Kasumi-1 (cell line): ENCODE measurements at places on chromosomes 2 and 18.

- DNase-seq = no peak
Measured at GRCh38 chr18:79614211-79614955, 65.2 kb upstream of the CTDP1 start.

GRCh38 chr2:101367508-101367907 is 19.8 kb downstream of the CREG2 start:
- no peak for DNase-seq

DNA sequence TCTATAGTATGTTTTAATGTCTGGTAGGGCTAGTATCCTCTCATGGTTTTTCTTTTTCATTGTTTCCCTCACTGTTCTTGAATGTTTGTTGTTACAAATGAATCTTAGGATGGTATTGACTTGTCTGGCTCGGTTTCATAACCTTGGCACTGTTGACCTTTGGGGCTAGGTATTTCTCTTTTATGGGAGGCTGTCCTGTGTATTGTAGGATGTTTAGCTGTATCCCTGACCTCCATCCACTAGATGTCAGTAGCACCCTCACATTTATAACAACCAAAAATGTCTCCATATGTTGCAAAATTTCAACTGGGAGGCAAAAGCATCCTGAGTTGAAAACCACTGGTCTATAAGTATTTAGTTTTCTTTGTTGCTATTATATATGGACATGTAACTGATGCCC is 7.0 kb upstream of the AOX1 start:
- peak; percentile 80 for DNase-seq

- no peak for DNase-seq
Measured at GRCh38 chr2:159758686-159759085, 39.3 kb downstream of the CD302 start.

DNA sequence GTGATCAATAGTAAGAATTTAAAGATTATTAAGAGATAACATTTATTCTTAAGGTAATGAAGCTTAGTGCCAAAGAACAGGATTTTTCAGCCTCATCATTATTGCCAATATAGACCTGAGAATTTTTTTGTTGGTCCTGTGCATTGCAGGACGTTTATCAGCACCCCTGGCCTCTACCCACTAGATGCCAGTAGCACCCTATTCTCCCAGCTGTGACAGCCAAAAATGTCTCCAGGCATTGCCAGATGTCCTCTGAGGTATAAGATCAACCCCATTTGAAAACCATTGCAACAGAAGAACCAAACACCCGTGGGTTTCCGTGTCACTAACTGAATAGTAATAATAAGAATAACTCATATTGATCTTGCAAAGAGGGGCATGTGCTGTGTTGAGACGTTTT is 700.0 kb upstream of the SOX11 start:
- no peak for DNase-seq

DNA sequence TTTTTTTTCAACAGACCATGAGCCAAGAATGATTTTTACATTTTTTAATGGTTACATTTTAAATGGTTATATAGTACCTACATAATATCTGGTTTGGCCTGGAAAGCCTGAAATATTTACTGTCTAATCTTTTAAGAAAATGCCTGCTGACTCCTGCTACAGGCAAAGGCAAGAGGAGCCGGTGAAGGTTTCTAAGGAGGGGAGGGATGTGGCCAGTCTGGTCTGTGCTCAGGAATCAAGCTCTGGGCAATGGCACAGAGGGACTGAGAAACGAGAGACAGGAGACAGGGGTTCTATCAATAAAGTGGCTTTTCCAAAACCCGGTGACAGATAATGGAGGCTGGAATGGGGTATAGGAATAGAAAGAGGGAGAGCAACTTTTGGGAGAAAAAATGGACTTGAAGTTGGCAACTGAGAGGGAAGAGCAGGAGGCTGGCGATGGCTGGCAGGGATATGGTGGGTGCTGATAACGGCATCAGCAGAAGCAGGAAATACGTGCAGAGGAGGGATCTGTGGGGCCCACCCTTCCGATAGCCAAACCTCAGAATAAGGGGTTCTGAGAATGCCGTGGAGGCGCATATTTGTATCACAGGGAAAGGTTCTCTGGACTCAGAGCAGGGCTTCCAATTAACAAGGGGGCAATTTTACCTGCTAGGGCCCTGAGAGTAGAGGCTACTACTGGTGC is 64.0 kb upstream of the DNMT3A start:
- DNase-seq = no peak

- DNase-seq = peak; percentile 18
Measured at GRCh38 chr2:146982393-146982846, 862.4 kb upstream of the ACVR2A start.

- DNase-seq = no peak
Measured at GRCh38 chr2:69171116-69171896, 158.3 kb downstream of the ANTXR1 start.

- no peak for DNase-seq
Measured at GRCh38 chr2:20538308-20539132, 91.6 kb downstream of the RHOB start.

GRCh38 chr18:34280653-34281052 is 55.9 kb upstream of the NOL4 start:
- DNase-seq = no peak

DNA sequence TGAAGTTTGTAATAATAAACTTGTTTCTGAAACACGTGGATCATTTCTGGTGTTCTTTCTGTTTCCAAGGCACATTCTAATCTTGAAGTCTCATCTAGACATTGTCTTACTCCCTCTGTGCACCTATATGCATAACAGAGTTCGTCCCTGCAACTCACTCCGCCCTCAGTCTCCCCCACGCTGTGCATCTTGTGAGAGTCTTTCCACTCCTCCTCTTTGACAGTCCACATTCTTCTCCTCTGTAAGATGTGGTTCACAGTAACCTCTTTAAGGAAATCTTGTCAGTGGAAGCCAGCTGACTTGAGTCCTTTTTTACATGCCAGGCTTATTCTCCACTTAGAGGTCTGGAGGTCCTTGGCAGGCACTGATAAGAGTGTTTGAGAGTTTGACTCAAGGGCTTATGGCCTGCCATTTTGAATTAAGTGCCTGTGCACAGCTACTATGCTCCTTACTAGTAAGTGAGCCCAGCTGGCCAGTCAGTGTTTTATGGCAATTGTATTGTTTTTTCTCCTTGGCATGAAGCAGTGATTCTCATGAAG is 108.9 kb upstream of the IL1R2 start:
- DNase-seq = no peak

- peak; percentile 86 for DNase-seq
Measured at GRCh38 chr2:38740851-38741731, 10.1 kb downstream of the SRSF7 start.

DNA sequence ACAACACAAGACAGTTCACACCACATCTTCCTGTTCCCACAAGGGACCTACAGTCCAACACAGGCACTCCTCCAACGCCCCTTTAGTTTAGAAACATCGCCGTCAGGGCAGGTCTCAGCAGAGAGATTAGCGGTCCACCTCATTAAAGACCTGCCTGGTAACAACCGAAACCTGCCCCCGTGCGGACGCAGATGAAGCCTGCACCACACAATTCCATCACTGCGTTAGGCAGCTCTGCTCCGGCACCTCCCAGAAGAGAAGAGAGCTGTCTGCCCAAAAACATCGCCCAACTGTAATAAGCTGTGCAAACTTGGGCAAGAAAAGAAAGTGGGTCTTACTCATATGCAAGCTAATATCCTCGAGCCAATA is 32.7 kb downstream of the ZNF516 start:
- no peak for DNase-seq

DNA sequence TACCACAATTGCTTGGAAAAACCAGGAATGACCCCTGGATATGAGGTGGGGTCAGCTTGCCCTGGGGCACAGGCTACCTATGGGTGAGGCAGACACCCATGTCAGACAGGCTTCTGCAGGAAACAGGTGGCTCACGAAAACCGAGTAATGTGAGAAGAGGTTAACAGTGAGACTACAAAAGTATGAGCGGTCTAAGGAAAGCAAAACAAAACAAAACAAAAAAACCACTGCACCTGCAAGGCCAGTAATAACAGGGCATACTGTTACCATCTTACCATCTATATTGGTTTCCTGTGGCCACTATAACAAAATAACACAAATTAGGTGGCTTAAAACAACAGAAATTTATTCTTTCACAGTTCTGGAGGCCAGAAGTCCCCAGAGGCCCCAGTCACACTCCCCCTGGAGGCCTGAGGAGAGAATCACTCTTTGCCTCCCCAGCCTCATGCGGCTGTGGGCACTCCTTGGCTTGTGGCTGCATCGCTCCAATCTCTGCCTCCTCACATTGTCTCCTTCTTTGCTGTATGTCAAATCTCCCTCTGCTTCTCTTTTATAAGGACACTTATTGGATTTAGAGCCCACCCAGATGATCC is 86.6 kb upstream of the EPC2 start:
- no peak for DNase-seq

DNA sequence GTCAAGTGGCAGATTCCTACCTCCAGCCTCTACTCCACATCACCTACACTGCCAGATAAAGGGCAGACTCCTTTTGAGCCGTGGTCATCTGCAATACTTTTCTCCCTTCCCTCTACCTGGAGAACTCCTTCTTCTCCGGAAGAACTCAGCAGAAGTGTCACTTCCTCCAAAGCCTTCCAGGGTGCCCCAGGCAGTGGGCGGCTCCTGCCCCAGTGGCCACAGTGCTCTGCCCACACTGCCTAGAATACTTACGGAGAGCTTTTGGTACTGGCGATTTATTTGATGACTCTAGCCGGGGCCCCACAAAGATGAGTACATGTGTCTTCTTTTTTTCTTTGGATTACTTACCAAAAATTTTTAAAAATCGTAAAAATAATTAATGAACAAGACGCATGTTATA is 39.7 kb downstream of the FOSL2 start:
- DNase-seq = no peak

DNA sequence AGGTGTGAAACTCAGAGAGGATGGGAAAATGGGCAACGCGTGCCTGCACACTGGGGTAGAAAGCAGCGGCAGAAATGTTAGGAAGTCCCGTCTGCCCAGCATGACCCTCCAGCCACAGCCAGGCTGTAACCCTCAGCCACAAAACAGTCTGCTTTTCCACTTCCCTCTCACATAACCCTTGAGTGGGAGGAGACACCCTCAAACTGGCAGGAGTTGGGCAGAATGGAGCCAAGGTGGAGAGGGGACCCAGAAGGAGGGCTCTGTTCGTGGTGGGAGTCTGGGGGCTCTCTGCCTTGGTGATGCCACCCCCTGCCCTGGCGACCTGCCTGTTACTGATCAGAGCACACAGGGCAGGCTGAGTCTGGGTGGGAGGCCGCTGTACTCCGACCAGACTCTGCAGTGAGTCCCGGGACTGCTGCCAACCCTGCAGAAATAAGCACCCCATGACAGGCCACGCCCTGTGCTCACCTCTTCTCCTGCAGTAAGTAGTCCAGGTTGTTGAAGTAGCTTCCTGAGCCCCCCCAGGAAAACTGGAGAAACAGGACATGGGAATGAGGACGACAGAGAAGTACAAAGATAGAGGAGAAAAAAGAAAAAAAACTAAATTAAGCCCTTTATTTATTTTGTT is 16.0 kb downstream of the FAM178B start:
- DNase-seq = no peak

DNA sequence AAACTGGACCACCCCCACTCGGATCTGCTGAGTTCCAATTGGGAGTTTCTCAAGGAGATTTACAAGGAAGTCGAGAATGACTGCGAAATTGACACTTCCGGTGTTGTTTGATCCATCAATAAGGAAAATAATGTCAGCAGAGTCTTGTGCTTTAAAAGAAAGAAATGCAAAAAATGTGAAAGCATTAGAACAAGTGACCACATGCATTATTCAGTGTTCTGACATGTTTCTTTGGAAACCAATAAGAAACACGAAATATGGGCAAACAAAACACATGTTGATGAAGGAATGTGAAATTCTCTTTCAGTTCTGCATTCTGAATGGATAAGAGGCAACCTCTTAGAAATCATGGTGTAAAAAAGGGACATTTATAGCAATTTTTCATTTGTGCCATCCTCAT is 25.9 kb downstream of the COL6A3 start:
- no peak for DNase-seq

DNA sequence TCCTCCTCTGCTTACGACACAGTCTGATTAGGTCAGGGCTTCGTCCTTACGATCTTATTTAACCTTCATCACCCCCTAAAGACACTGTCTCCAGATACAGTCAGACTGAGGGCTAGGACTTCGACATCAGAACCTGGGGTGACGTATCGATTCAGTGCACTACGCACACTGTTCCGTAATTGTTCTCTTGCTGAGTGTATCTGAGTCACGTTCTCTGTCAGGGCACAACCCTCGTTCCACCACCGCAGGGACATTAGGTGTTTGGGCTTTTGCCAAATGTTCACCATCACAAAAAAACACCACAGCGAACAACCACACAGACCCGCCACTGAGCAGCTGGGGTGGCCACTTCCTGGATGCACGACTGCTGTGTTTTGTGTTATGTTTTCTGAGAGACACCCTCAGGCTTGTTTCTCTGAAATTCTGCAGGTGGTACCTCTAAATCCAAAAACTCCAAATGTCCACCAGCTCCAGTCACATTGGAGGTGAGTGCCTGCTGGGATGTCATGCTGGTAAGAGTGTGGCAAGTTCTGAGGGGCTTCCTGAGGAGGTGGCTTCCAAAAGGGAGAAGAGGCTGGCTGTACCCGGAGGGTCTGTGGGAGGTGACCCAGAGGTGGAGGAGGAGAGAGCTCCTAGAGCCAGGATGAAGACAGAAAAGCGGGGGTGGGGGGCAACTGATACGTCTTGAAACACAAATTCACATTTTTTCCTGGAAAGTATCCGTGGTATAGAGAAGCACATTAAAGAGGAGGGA is 66.6 kb downstream of the ADNP2 start:
- no peak for DNase-seq

DNA sequence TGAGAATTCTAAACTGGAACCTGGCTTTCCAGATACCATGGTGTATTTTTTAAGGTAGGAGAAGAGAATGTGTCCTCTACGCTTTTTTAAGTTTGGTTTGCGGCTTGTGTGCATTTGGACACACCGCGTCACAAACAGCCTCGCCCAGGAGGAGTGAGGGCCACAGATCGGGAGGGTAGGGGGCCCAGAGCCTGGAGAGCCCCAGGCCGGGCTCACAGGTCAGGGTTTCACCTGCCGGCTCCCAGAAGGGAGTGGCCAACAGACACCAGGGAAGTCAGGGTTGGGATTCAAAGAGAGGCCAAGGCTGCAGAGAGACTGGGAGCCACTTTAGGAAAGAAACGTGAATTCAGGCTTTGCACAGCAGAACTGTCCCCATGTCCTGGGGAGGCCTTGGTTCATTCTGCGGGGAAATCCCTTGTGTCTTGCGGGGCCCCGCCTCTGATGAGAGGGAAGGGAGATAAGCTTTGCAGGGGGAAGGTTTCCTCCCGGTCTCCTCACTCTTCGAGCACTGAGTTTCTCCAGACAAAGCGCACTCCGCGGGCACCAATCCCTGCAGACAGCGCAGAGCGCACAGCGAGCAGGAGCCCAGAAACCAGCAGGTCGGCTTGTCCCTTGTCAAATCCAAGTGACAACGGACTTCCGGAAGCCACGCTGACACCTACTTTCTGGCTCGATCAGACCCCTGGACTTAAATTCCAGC is 2.0 kb upstream of the TUBB6 start:
- DNase-seq = no peak

GRCh38 chr2:152405206-152406118 is 70.5 kb downstream of the FMNL2 start:
- no peak for DNase-seq

- DNase-seq = peak; percentile 43
Measured at GRCh38 chr2:237603718-237604362, 13.3 kb upstream of the RAB17 start.

GRCh38 chr2:111671426-111672150 is 212.4 kb downstream of the ANAPC1 start:
- DNase-seq = no peak
